ENCODE measurements at places on chromosomes 2 and 18.

DNA sequence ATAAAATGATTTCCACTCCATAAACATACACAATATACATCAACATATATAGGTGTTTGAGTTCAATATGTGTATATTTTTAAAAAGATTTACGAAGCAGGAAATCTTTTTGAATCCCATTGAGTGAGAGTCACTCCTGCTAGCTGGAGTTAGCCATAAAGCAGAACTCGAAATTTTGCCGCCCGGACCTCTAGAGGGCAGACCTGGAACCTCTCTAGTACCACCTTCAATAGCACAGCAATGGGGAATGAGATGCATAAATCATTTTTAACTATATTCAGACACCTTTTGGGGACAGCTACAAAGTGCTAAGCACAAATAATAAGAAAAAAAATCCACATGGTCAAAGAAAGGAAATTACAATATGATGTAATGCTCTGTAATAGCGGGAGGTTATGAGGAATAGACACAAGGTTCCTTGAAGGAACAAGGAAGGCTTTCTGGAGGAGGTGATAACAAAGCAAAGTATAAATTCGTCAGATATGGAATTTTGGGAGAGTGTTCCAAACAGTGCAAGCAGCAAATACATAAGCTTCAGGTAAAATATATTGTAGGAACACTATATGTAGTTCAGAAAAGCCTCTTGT lies 533.4 kb downstream of the ERBB4 start:
- no peak for DNase-seq

- no peak for DNase-seq
Measured at GRCh38 chr2:54317973-54318372, 61.9 kb upstream of the TSPYL6 start.

DNA sequence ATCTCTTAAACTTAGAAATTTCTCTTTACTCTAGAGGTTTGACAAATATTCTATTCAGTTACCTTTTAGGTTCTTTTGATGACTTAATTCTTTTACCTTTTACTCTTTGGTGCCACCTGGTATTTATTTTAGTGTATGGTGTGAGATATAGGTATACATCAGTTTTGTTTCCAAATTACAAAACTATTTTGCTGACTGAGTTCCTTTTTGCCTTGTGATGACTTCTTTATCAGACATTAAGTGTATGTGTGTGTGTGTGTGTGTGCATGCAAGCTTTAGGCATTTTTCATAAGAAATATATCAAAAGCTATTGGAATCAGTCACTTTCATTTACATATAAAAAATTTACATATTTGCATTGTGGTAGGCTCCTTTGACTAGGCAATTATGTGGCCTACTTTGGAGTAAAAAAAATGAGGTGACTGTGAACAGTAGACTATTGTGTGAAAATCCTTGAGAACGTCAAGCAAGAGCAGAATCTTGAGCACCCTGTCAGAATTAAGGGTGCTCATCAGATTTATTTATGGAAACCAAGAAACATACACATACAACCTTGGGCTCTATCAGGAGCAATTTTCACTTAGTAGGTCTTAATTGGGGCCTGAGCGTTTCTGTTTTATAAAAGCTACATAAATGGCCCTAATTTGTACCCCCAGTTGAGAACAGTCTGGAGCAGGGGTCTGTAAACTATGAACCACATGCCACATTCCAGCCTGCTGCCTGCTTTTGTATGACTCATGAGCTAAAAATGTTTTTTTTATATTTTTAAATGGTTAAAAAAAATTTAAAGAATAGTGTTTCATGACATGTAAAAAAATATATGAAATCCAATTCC lies 415.9 kb downstream of the SLC4A3 start:
- DNase-seq = no peak

DNA sequence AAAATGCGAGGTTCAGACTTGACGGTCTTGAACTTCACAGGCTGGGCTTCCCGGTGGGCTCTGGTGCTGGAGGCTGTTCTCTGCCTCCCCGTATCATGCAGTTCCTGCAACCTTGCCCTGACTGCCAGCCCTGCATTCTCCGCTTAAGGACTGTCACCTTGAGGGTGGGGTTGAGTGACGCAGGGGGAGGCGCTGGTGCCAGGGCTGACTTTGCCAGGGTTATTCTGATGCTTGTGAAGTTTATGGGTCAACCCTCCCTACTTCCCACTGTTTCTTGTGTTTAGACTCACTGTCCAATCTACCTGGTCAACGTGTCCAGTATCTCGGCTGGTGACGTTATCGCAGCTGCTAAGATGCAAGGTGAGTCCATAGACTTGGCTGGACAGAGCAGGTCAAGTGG lies 37.5 kb upstream of the MAPRE3 start:
- no peak for DNase-seq

DNA sequence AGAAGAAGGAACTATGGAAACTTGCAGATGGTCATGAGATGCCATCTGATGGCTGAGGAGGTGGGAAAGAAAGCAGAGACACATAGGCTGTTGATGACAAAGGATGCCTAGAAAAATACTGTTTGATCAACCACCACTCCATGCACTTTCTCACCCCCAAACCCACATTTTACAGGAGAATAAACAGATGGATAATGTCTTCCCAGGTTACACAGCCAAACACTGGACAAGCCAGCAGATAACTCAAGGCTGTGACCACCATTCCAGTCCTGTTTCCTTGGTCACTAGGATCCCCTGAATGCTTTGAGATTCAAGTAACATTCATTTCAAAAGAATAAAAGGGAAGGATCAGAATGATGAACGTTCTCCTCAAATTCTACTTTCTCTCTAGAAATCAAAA lies 733.0 kb upstream of the SOX11 start:
- no peak for DNase-seq

- DNase-seq = no peak
Measured at GRCh38 chr2:59182249-59182648, 941.1 kb upstream of the FANCL start.

DNA sequence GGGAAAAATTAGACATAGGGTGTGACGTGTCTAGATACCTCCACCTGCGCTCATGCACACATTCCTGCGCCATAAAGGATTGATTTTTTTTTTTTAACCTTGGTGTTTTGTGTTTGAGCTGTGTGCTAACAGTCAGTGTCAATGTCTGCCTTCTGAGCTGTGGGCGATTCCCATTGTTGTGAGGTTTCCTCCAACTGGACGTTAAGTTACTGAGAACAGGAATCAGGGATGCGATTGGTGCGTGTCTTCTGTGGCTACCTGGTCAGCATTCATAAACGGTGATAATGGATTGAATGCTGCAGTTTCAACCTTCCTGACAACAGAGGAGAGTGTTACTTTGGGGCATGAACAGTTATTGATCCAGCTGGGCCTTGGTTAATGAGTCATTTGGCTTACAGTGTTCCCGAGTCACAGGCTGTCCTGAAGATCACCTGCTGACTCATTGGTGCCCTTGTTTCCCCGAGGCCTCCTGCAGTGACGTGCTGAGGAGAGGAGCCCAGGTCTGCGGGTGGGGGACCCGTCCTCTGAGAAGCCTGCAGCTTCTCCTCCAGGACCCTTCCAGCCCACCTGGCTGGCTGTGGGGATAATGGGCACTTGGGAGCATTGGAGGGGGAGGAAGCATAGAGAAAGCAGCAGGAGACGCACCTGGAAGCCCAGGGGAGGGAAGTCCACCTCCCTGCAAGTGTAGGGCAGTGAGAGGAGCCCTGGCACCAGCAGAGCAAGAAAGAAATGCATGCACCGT lies 25.8 kb upstream of the CABYR start:
- DNase-seq = no peak

DNA sequence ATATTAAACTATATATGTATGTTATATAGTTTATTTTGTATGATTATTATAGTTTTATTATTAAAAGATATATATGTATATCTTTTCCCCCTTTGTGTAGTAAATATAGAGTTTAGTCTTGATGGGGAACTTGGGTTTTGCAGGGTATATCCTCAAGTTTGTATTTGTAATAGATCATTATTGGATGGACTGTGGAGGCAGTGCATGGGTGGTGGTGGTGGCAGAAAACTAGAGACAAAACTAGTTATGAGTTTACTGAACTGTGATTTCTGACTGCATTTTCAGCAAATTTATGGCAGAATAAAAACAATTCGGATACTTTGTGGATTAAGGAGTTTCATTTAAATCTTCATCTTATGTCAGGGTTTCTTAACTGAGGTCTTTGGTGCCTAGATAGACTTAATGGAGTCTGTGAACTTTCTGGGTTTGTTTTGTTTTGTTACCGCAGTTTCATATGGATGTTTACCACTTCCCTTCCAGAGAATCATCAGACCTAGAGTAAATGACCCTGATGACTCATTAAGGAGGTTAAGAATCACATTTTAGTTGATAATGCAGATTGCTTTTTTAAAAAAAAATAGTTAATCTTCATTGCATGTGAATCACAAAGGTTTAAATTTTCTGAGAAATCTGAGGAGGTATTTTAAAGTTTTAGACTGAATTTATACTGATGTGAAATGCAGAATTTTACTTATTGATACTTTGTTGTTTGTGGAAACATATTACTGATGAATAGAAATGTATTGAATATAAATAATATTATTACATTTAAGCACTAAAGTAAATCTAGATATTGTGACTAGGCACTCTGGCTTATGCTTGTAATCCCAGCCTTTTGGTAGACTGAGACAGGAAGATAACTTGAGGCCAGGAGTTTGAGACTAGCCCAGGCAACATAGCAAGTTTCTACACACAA lies 14.5 kb downstream of the EPC2 start:
- no peak for DNase-seq

GRCh38 chr2:224925061-224925809 lies 117.0 kb downstream of the DOCK10 start:
- DNase-seq = no peak

DNA sequence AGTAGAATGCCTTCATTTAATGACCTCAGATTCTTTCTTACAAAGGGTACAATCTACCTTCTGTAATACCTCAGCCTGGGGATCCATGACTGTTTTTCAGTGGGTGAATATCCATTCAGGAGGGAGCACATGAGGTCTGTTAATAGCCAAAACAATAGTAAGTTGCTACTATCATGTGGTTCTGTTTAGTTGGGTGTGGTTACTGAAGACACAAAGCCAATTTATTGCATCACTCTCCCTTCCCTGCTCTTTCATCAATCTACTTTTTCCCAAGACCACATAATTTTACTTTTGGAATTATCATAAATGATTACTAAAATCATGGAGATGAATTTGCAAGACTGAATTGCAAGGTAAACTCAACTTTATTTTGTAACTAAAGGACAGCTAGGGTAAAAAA lies 254.2 kb downstream of the GALNT13 start:
- no peak for DNase-seq

- no peak for DNase-seq
Measured at GRCh38 chr18:12770469-12771219, 67.8 kb downstream of the PSMG2 start.

DNA sequence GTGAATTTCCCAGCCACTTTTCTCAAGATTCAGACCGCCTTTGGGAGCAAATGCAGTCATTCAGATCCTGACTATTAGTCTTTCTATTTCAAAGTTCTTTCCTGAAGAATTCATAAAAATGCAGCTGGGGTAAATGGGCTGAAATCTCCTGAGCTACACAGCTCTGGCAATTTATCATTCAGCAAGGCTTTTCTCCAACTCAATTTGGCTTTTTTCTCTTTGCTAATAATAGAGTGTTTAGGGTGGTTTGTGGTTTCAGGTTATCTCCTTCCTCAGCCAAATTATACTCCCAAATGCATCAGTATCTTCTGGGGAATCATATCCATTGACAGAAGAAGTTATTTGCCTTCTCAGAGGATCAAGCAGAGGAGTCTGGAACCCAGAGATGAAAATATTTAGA lies 282.4 kb upstream of the SLC14A2 start:
- DNase-seq = no peak

DNA sequence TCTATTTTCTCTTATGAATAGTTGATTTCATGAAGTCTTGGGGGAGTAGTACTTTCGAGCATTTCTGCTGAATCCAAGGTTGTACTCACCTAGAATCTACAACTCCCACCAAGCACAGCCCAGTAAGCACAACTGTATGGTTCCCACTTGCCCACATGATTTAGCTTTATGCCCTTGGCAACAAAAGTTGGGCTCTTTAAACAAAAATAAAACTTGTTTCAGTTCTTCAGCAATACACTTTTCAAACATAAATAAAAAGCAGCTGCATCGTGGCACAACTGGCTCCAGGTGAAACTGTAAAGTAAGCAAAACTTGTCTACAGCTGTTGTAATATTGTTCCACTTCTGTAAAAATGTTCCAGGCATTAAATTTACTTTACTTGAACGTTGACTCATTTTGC lies 99.8 kb upstream of the FSIP2 start:
- DNase-seq = no peak

DNA sequence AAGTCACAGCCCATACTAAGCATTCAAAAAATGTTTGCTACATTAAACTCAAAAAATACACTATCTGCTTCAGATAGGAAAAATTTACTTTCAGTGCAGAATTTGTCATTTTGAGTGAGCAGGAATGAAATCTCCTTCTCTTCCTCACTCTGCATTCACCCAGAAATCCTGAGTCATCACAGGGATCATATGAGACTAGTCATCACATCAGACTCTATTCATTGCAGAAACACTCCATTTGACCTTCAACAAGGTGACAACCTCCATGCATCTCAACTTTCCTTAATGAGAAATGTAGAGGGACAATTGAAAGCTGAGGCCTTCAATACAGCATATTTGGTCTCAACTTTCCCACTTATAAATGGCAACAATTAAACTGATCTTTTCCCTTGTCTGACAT lies 130.4 kb upstream of the CYP26B1 start:
- no peak for DNase-seq

- no peak for DNase-seq
Measured at GRCh38 chr2:66555501-66556324, 120.8 kb downstream of the MEIS1 start.

- no peak for DNase-seq
Measured at GRCh38 chr2:197145471-197146056, 165.0 kb downstream of the ANKRD44 start.

DNA sequence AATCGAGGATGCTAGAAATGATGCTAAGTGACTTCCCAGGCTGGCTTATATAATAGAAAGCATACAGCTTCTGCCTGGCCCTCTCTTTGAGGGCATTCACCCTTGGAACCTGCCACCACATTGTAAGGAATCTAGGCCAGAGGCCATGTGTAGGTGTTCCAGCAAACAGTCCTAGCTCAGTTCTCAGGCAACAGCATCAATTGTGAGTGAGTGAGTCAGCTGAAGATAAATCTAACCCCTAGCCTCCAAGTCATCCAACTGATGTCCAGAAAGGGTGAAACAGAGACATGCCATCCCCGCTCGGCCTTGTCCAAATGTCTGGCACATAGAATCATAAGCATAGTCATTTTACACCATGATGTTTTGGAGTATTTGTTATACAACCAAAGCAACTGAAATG lies 324.3 kb upstream of the KLHL14 start:
- no peak for DNase-seq

GRCh38 chr2:99842451-99842850 lies 299.9 kb downstream of the AFF3 start:
- no peak for DNase-seq

DNA sequence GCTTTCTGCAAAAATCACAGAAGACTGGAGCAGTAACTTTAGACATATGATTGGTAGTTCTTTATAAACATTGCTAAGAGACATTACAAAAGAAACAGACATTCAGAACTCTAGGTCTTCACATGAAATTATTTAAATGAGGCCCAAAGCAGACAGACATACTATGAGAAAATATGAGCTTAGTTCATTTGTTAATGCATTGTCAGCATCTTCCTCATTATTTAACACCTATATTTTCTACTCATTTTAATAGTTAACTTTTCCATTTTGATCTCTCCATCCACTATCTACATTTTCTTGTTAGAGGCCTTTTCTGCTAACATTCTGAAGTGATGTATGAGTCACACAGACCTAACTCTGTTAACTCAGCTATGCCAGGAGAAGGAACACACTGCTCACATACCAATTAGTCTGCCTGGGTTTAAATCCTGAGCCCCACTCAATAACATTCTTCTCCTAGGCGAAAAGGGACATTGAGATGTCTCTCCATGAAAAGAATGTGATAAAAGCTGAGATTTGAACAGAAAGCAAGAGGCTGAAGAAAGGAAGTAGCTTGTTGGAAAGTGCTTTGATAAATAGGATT lies 400.3 kb upstream of the PKDCC start:
- no peak for DNase-seq
